ENCODE measurements at places on chromosomes 16 and 17.

DNA sequence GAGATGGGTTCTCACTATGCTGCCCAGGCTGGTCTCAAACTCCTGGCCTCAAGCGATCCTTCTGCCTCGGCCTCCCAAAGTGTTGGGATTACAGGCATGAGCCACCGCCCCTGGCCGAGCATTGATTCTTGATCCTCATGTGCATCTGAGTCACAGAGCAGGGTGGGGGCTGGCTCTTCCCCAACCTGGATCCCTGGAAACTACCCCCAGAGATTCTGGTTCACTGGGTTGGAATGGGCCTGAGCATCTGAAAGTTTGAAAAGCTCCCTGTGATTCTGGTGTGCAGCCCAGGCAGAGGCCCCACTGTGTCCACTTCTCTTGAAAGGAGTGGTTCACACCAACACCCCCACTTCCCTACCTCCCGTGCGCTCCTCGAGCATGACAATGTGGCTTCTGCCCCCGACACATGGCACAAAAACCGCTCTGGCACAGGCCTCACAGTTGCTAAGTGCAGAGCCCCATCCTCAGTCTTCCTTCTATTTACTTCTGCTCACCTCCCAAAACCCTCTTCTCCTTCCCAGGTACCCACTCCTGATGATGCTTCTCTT, 4.6 kb downstream of the QPRT start:
- DNase-seq: no peak

DNA sequence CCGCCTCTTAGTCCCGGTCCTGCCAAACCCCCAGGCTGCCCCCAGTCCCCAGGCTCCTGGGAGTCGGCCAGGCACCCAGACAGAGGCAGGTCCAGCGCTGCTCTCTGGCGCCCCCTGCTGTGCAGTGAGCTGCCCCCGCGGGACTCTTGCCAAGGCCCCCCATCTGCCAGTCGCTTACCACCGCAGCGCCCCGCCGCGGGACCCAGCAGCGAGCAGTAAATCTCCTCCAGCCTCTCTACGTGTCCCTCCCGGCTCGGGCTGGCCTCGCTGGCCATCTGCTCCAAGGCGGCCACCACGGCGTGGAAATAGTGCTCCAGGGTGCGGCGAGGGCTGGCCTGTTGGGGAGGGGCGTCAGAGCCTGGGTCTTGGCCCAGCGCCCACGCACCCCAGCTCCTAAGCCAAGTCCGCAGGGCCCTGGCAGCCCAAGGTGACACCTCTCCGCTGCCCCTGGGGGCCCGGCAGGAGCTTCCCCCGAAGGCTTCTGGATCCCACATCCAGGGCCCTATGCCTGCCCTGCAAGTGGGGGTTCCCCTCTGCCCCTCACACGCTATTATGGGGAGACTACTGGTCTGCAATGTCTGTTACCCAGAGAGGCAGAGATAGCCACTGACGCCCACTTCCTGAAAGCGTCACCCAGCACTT, 33.7 kb upstream of the MFSD6L start:
- no peak for DNase-seq

GRCh38 chr16:80824623-80825364, 20.4 kb upstream of the CDYL2 start:
- DNase-seq: peak; percentile 7

- DNase-seq: no peak
These were observed 152.7 kb upstream of the GSE1 start for GRCh38 chr16:85460252-85461021.

DNA sequence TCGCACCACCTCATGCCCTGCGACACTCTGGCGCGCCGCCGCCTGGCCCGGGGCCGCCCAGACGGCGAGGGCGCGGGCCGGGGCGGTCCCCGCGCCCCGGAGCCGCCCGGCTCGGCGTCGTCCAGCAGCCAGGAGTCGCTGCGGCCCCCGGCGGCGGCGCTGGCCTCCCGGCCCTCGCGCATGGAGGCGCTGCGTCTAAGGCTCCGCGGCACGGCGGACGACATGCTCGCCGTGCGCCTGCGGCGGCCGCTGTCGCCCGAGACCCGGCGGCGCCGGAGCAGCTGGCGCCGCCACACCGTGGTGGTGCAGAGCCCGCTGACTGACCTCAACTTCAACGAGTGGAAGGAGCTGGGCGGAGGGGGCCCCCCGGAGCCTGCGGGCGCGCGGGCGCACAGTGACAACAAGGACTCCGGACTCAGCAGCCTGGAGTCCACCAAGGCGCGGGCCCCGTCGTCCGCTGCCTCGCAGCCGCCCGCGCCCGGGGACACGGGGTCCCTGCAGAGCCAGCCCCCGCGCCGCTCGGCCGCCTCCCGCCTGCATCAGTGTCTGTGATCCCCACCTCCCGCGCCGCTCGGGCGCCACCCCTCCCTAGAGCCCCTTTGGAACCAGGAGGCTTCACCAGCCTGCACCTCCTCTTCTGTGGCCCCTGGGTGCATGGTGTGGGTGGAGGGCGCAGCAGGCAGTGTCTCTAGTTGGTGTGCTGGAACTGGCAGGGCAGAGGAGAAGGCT, 82.3 kb downstream of the ARHGAP23 start:
- no peak for DNase-seq

GRCh38 chr17:73569762-73570319, 74.4 kb downstream of the SDK2 start:
- DNase-seq: no peak

- no peak for DNase-seq
These were observed 6.1 kb downstream of the GDE1 start for GRCh38 chr16:19515757-19516156.

- no peak for DNase-seq
These were observed 4.8 kb upstream of the QPRT start for GRCh38 chr16:29674188-29674587.

- DNase-seq: peak; percentile 56
These were observed 25.8 kb downstream of the WSB1 start for GRCh38 chr17:27319541-27320221.

DNA sequence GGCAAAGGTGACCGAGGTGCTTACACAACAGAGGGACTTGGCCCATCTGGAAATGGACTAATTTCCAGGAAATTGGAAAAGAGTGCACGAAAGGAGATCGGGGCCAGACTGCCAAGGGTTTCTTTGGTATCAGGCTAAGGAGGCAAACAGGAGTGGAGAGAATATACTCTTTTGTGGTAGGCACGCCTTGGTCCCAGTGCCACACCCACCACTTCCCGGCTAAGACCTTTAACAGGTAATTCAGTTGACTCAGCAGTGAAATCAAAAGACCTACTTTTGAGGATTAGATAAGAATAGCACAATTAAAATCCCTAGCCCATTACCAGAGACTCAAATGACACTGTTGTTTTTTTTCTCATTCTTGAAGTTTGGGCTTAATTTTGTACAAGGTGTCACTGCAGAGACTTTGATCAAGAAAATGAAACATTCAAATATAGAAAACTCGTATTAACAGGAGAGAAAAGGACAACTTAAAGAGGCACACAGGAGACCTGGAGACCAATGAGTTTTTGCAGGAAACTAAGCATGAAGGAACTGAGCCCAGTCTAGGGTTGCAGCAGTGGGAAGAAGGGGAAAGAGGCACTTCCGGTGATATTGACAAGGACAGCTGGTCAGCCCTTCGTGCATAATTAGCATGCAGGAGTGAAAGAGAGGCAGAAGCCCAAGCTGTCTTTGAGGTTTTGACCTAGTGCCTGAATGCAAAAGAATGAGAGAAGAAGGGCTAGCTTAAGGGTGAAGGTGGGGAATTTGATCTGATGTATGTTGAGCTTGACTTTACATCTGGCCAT, 265.5 kb upstream of the CCL2 start:
- no peak for DNase-seq

Measured in DMS153 (cell line).